Umbilical cord (tissue), 2 donors: ENCODE measurements at places on chromosomes 7 and 10. TPM values are rescaled to one million over a fixed set of nuclear protein-coding genes. Genes with fewer than 3 reads are reported as not detected.

Gene ITGB8
- 51.3 TPM for total RNA-seq

Gene ZNF727
- total RNA-seq = 3.1 TPM

Gene PLEKHS1
- 2.2 TPM for total RNA-seq

Gene PNLIP
- total RNA-seq = 0.72 TPM

Gene HMX3
- total RNA-seq = 2.6 TPM

Gene TMEM270
- not detected for total RNA-seq

Gene PNLIPRP1
- total RNA-seq = 2.9 TPM

Gene TAS2R4
- 4.1 TPM for total RNA-seq

Gene ASZ1
- total RNA-seq = 4.8 TPM

Gene INMT
- total RNA-seq = 151 TPM
